AG04449 (cell line): ENCODE measurements at places on chromosomes 2 and 18.

DNA sequence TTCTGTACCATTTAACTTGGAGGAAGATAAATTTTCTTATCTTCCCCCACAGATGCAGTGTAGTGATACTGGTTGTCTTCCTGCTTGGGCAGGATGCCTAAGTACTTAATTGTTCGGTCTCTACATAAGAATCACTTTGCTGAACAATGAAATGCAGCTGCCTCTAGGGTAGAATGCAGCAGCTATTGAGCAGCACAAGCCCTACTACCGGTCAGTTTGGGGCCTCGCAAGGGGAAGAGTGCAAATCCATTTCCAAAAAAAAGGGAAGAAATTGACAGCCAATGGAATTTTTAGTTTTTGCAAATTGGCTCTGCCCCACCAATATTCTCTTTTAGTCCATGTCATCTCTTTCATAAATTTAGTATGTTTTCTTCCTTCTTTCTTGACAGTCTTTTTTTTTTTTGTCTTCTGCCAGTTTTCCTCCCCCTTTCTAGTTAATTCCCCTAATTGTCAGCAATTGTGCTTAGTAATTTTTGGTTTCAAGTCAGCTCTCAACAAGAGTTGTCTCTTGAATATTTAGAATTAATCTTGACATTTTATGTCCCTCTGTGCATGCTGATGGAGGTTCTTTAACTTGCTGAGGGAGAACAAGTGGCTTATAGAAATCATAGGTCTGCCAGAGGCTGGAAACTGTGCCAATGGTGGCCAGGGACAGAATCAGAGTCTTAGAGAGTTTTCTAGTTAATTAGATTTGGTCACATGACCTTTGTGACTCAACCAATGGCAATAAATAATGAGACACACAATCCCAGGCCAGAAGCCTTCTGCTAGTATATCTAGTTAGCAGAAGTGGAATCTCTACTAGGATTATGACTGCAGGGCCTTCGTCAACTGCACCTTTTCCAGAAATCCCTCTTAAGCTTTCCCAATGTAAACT is 270.0 kb downstream of the CTNNA2 start:
- DNase-seq: no peak

DNA sequence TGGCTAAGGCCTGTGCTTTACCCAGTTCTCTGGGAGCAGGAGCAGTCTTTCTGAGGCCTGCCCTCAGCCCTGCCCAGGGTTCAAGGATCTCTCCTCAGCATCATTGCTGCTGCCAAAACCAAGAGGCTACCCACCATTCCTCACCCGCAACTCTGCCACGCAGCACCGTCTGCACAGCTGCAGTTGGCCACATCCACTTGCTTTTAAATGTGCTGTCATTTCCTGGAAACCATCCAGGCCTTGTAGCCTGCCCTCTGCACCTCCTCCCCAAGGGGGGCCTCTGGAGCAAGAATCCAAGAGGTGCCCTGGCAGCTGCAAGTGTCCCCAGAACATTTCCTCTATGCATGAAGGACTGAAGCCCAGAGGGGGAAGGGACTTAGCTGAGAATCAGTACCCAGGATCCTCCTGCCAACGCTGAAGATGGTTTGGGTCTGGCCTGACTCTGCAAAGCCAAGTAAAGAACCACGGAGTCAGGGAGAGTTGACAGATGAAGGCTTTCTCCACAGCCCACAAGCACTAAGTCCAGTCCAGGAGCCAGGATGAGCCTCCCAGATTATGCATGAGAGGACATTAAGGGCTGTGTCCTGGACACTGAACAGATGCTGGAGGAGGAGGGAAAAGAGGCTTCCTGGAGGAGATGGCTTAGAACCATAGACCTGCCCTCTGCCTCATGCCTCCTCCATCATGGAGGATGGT is 14.9 kb downstream of the EMX1 start:
- DNase-seq: no peak

- DNase-seq: no peak
Observed at GRCh38 chr2:199395311-199395710, 62.4 kb downstream of the SATB2 start.

DNA sequence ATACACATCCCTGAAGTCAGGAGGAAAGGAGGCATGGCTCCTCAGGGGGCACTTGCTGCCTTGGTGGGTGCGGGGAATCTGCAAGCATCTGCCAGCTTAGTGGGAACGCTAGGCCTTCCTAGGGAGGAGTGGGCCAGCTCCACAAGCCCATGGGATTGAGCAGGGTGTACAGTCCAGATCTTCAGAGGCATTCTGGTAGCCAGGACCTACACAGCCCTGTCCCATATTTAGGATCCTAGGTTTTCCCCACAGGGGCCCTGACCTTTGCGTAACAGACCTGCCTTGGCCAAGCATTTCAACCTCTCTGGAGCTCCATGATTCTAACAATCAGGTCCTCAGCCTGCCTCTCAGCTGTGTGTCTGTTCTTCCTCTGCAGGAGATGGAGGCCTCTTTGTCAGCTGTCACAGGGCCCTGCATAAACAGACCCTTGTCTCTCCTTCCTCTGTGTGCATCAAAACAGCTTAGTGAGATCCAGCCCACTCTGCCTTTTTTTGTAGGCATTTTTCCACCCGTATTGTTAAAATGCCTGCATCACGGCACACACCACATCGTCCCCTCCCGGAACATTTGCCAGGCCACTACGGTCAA is 140.2 kb upstream of the NDUFV2 start:
- DNase-seq: no peak

GRCh38 chr2:231877533-231878456 is 48.4 kb downstream of the NPPC start:
- DNase-seq: no peak

- no peak for DNase-seq
Observed at GRCh38 chr18:76670564-76671288, 151.6 kb upstream of the ZNF236 start.

DNA sequence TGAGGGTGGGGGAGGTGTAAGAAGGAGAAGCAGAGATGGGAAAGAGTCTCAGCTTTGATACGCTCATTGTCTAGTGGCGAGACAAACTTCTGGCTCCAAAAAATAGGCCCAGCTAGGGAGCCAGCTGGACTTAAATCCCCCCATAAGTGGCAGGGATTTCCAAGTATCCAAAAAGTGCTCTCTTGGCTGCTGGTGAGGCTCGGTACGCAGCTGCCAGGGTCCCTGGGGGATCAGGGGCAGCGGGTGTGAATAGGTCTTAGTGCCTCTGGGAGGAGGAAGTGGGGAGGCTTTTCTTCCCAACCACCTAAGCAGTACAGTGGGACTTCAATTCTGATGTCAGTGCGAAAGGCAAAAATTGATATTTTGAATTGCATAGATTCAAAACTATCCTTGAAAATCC is 73.5 kb downstream of the ALK start:
- no peak for DNase-seq

DNA sequence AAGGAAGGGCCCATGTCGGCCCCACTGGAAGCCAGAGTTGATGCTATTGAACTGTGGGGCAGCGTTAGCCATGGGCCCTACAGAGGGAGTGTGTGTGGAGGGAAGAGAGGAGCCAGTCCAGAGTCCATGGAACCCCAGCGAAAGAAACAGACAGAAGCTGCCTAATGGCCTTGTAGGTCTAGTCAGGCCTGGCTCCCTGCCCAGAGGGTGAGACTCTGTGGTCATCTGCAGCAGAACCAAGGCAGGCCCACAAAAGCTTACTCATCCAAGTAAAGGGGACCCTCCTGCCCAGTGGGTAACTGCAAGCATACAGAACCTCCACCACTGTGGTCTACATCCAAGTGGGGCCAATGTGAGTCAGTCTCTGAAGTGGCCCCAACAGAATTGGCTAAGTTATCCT is 439.8 kb downstream of the TGIF1 start:
- DNase-seq: no peak

GRCh38 chr2:30950339-30950738 is 143.1 kb upstream of the CAPN13 start:
- DNase-seq: no peak

- DNase-seq: no peak
Observed at GRCh38 chr2:102055346-102055990, 63.7 kb downstream of the IL1R2 start.

GRCh38 chr18:27142891-27143290 is 42.2 kb downstream of the CHST9 start:
- no peak for DNase-seq

GRCh38 chr18:49548229-49548636 is 13.6 kb upstream of the LIPG start:
- no peak for DNase-seq

GRCh38 chr2:1911811-1912210 is 167.5 kb upstream of the PXDN start:
- no peak for DNase-seq

GRCh38 chr2:85324639-85325465 is 2.9 kb downstream of the TGOLN2 start:
- no peak for DNase-seq

- DNase-seq: no peak
Observed at GRCh38 chr2:120499784-120500495, 154.0 kb downstream of the INHBB start.

- DNase-seq: no peak
Observed at GRCh38 chr2:66488946-66489345, 54.0 kb downstream of the MEIS1 start.

DNA sequence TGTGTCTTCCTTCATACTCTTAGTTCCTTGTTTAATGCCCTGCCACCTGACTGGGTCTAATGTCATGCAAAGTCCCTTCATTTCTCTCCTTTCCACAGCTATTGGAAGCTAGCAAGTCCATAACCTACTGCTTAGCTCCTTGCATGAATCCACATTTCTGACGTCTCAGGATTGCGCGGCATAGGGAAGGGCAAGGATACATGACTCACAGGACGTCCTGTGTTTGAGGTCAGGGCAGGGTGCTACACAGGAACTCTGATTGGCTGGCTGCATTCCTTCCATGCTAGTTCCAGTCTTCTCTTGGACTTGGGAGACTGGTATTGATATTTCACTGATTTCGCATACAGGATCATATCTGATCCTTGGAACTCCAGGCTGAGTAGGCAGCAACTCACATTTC is 137.9 kb downstream of the CDH2 start:
- DNase-seq: no peak

- DNase-seq: no peak
Observed at GRCh38 chr2:218407717-218408116, 8.0 kb downstream of the CTDSP1 start.

GRCh38 chr18:80179857-80180558 is 67.3 kb downstream of the PARD6G start:
- DNase-seq: no peak

DNA sequence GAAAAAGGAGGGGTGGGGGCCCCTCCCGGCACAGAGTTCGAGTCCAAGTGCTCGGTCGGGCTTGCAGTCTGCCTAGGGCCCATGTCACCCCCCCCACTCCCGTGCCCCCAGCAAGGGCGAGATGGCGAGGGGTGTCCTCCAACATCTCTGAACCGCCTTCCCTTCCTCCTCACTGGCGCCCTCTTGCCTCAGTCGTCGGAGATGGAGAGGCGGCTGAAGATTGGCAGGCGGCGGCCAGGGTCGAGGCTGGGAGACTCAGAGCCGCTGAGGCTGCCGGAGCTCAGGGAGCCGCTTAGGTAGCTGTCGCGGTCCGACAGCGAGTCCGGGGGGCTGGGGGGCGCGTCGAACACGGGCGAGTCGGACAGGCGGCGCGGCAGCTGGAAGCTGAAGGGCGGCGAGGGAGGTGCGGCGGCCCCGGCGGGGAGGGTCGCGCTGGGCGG is 2.3 kb downstream of the ZFP36L2 start:
- no peak for DNase-seq

- DNase-seq: no peak
Observed at GRCh38 chr2:159349674-159350299, 63.3 kb upstream of the WDSUB1 start.

- no peak for DNase-seq
Observed at GRCh38 chr2:196534495-196534894, 105.0 kb upstream of the CCDC150 start.

DNA sequence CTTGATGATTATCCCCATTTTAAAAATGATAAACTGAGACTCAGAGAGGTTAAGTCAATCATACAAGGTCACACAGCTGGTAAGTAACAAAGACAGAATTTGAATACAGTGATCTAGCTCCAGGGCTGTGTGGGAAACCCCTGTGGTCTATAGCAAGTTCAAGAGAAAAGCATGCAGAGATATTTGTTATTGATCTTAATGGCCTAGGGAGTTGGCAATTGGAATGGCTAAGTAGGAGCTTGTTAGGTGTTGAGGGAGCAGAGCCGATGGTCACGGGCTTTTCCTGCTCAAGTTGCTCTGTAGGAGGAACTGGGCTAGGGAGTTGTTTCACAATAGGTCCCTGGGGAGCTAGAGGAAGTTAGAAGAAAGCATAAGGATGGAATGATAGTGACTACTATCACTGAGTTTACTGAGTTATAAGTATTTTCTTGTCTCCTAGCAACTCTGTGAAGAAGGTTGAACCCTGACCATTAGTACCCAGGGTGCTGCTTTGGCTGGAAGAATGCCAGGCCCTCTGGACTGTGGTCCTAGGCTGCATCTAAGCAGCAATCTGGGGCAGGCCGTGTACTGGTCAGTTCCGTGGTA is 30.0 kb downstream of the RNF125 start:
- DNase-seq: peak; percentile 24

DNA sequence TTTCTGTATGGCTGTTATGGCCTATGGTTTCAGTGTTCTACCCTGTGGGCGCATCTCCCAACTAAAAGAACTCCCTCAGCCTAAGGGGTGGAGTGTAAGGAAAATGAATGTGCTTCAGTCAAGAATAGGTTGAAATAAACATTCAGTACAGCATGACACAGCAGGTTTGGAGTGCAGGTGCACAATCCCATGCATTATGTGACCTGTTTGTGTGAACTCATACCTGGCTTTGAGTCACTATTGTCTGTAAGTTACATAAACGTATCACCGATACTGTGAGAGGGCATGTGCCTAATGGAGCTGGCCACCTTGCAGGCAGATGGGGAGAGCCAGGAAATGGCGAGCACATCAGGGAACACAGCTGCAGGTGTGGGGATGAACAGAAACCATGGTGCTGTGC is 216.0 kb downstream of the DSEL start:
- DNase-seq: no peak

- DNase-seq: no peak
Observed at GRCh38 chr2:96097951-96098823, 18.2 kb downstream of the ADRA2B start.

DNA sequence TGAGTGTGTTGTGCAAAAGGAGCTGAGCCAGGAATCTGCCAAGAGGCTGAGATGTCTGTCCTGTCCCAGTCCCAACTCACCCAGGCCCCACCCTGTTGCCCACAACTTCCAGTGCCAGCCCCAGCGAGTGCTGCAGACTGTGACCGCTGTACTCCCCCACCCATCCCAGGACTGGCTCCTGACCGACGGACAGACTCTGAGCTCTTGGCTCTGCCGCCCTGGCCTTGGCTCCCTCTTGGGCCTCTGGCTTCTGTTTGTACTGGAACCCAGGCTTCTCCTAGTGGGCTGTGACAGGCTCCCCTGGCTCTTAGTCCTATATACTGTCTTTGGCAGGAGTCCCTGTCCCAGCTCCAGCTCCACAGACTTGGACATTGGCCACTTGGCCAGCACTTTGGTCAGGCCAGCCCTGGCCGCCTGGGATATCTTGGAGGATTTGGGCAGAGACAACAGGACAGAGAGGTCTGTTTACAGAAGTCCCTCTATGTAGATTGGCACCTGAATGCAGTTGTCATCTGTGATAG is 41.1 kb downstream of the ACOXL start:
- no peak for DNase-seq

GRCh38 chr18:12637393-12637792 is 20.5 kb downstream of the SPIRE1 start:
- no peak for DNase-seq
